ENCODE measurements at places on chromosomes 3 and 15.

DNA sequence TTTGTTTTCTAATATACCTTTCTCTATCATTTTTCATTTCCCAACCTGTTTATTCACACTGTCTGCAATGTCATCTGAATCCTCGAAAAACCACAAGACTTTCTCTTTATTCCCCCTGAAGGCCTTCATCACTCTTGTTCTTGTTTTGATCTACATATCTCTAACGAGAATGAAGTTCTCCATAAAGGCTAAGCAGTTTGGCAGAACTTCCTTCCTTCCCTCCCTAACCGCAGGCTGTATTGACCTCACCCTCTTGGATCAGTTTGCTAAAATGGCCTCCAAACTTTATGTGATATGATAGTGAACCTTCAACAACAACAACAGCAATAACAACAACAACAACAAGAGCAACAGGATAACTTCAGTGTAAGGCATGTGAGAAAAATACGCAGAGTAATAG lies 392.8 kb downstream of the TIGIT start:
- no peak for DNase-seq

- no peak for DNase-seq
Observed at GRCh38 chr15:40829115-40829514, 607 bp upstream of the PPP1R14D start.

DNA sequence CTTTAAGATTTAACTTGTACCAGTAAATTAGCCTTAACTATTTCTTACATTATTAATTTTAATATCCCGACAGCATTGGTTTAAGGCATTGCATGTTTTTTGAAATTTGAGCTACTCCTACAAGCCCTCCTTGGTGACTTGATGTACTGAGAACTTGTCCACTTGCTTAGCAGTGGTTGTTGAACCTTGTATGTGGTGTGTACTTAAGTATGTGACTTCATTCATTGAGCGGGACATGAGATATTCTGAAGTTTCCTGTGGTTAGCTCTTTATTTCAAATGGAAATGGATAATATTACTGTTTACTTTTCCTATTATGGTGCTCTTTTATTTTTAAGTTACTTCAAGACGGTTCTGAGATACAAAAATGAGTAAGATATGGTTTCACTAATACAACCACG lies 3.6 kb upstream of the COL6A5 start:
- DNase-seq: no peak

DNA sequence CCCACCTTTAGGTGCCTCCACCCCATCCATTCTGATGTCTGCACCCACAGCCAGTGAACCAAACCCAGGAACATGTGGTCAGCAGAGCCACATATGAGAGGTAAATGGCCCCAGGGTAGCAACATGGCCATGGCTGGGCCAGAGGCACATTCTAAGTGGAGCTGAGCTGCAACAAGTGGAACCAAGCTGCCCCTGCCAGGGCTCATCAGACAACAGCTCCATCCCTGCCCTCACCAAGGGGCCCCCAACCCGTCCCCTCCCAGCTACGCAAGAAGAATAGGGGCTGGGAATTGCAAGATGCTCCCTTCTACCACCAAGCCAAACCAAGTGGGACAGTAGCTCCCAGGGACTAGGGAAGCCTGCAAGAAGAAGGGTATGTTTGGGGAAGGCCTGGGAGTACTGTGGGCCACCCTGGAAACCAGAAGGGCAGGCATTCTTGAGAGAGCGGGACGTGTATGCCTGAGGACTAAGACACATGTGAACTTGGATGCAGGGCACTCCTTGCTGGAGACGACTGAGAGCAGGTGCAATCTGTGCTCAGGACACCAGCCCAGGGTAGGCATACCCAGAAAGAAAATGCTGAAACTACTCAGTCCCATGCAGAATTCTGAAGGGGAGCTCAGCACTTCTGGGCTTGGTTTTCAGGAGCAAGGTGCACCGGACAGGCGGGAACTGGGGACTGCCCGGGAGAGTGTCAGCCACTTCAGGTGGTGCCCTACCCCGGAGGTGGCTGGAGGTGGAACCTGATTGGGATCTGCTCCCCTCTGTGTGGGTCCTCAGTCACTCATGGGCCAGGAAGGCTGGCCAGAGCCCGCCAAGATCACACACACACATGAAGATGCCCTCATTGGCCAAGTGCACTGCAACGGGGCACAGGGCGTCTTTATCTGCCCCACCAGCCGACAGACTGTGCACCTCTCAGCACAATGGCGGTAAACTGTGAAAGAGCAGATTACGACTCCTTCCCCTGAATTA lies 9.5 kb downstream of the MYL3 start:
- no peak for DNase-seq

DNA sequence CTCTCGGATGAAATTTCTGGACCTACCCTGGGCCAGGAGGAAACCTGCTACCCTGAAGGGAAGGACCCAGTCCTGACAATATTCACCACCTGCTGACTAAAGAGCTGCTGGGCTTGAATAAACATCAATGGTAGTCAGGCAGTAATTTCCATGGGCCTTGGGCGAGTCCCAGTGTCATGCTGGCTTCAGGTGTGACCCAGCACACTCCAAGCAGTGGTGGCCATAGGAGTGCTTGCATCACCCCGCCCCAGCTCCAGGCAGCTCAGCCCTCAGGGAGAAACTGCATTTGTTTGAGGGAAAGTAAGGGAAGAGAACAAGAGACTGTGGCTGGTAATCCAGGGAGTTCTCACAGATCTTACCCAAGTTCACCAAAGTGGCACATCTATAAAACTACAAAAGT lies 261.8 kb upstream of the DCBLD2 start:
- no peak for DNase-seq

- no peak for DNase-seq
Observed at GRCh38 chr15:69288531-69289341, 10.0 kb upstream of the PAQR5 start.

- no peak for DNase-seq
Observed at GRCh38 chr3:133055339-133055738, 17.1 kb downstream of the TMEM108 start.

- DNase-seq: no peak
Observed at GRCh38 chr3:171311784-171312183, 148.4 kb downstream of the TNIK start.

- DNase-seq: peak; percentile 77
Observed at GRCh38 chr3:146160321-146160963, 542 bp downstream of the PLOD2 start.

GRCh38 chr15:73841756-73842725 lies 31.3 kb upstream of the TBC1D21 start:
- no peak for DNase-seq

- DNase-seq: no peak
Observed at GRCh38 chr15:48653216-48653615, 7.7 kb upstream of the FBN1 start.

GRCh38 chr3:105368566-105369499 lies 2.1 kb downstream of the ALCAM start:
- DNase-seq: peak; percentile 80

- no peak for DNase-seq
Observed at GRCh38 chr3:42459151-42459550, 43.3 kb upstream of the VIPR1 start.

- peak; percentile 71 for DNase-seq
Observed at GRCh38 chr15:69973102-69973714, 124.5 kb downstream of the TLE3 start.

- DNase-seq: no peak
Observed at GRCh38 chr3:59839283-59839682, 789.5 kb upstream of the CFAP20DC start.

DNA sequence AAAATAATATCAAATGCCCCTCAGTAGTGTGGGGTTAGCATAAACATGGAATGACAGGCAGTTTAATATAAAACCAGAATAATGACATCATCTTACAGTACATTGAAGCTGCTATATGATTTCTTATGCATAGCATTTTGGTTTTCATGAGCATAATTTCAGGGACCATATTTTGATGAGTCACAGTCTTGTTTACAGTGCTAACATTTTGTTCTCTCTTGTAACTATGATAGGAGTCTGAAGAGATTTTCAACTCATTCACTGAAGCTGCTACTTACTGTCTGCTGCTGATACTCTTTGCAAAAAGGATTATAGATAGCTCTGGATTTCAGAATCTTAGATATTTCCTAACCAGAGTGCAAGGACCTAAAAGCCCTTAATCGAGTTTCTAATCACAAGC lies 92.6 kb upstream of the CCDC54 start:
- DNase-seq: no peak
